ENCODE measurements at places on chromosomes 7 and 10. TPM values are rescaled to one million over a fixed set of nuclear protein-coding genes. Genes with fewer than 3 reads are reported as not detected.

Gene SLC26A3
- 18.1 TPM for total RNA-seq

Gene ADARB2
- total RNA-seq: 0.13 TPM

Gene PTPN20
- 0.32 TPM for total RNA-seq

Gene TAS2R41
- total RNA-seq: not detected

Gene CHN2
- 20.7 TPM for total RNA-seq

Gene DHTKD1
- 17.5 TPM for total RNA-seq

Gene HTR5A
- total RNA-seq: not detected

Gene FFAR4
- total RNA-seq: 0.16 TPM

Gene TRIM4
- 2.7 TPM for total RNA-seq

Gene RPA3
- 20.9 TPM for total RNA-seq

Gene ADCY1
- 2.9 TPM for total RNA-seq

Gene UPF2
- total RNA-seq: 14.5 TPM

Gene VAX1
- not detected for total RNA-seq

Gene EIF5AL1
- total RNA-seq: 0.27 TPM

Gene SLC16A12
- total RNA-seq: 5.7 TPM

All from hepatocyte (in vitro differentiated cells).